Neuronal stem cell (in vitro differentiated cells): ENCODE measurements at places on chromosomes 4 and X.

DNA sequence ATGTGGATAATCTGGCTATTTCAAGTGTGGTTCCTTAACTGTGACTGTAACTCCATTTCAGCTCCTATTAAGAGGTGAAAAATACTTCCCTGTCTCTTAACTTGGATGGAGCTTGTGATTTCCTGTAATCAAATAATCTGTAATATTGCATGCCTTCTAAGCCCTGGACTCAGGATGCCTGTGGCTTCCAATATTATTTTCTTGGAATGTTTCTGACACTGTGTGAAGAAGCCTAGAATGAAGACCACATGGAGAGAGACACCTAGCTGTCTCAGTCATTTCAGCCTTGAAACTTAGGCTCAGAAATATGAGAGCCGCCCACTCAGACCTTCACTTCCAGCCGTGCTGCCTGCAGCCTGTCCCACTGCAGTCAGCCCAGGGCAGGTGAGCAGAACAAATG, 544.3 kb downstream of the TRIML1 start:
- no peak for DNase-seq

GRCh38 chr4:174496631-174497432, 25.5 kb downstream of the HPGD start:
- DNase-seq = no peak

- DNase-seq = peak; percentile 8
Measured at GRCh38 chr4:15653864-15654592, 1.1 kb downstream of the FBXL5 start.

GRCh38 chrX:152895724-152896420, 2.0 kb upstream of the ZNF185 start:
- DNase-seq = no peak

GRCh38 chrX:19893727-19894126, 6.3 kb upstream of the SH3KBP1 start:
- no peak for DNase-seq
